ENCODE measurements at places on chromosomes 3 and 15. TPM values are rescaled to one million over a fixed set of nuclear protein-coding genes. Genes with fewer than 3 reads are reported as not detected.

The SLC51A gene
- not detected for total RNA-seq

The PLA1A gene
- total RNA-seq, result 1.4 TPM

DNA sequence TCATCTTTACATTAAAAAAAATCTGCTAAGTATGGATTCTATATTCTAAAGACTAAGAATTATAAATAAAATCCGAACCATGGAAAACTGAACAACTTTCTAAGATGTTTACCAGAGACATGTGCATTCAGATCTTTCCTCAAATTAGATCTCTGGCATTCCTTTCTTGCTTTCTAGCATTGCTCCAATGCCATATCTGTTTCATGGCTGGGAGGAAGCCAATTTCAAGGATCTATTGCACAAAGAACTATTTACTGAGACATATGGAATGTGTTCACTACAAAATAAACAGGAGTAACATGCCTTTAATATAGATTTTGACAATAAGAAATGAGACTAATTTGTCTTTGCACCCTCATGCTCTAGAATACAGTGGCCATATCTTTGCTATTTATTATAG is 45.1 kb upstream of the NANOGP8 start:
- DNase-seq, result no peak

GRCh38 chr3:4078903-4079302 is 224.3 kb upstream of the SETMAR start:
- no peak for DNase-seq

DNA sequence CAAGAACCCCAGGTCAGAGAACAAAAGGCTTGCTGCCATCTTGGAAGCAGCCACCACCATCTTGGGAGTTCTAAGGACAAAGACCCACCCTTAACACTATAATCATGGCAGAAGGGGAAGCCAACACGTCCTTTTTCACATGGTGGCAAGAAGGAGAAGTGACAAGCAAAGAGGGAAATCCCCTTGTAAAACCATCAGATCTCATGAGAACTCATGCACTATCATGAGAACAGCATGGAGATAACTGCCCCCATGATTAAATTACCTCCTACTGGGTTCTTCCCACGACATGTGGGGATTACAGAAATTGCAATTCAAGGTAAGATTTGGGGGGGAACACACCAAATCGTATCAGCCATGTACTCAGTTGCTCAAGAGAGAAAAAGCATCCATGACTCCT is 21.1 kb upstream of the GBE1 start:
- DNase-seq, result no peak

GRCh38 chr15:88400591-88401250 is 66.5 kb downstream of the MRPL46 start:
- DNase-seq, result no peak

GRCh38 chr3:183149915-183150750 is 12.4 kb downstream of the LAMP3 start:
- no peak for DNase-seq

GRCh38 chr3:73603762-73604171 is 21.0 kb downstream of the PDZRN3 start:
- DNase-seq, result no peak

DNA sequence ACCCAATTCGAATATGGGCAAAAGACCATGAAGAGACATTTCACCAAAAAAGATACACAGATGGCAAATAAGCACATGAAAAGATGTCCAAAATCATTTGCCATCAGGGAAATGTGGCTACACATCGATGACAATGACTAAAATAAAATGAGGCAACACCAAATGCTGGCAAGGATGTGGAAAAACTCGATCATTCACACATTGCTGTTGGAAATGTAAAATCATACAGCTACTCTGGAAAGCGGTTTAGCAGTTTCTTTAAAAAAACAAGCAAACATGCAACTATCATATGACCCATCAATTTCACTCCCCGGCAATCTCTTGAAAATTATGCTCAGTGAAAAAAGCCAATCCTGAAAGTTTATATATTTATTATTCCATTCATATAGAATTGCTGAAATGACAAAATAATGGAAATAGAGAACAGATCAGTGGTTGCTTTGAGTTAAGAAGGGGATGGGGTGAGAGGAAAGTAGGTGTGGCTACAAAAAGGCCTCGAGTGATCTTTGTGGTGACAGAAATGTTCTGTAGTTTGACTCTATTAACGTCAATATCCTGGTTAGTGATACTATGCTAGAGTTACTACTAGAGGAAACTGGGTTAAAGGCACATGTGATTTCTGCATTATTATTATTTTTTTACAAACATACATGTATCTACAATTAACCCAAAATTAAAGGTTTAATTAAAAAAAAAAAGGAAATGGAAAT is 45.0 kb downstream of the DLG1 start:
- no peak for DNase-seq

DNA sequence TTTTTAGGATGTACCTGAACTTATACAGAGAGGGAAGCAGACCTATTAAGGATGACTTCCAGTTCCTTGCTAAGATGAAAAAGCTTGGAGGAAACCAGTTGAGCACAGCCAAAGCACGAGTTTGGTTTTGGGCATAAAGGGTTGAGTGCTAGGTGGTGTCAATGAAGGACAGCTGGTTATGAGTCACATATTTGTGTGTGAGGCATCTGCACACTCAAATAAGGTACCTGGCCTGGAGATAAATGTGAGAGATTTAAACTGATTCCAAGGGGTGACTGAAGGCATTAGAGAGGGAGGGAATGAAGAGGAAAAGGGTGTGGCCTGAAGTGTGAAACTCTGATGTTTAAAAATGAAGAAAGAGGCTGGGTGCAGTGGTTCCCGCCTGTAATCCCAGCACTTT is 486.7 kb downstream of the DIPK2A start:
- no peak for DNase-seq

DNA sequence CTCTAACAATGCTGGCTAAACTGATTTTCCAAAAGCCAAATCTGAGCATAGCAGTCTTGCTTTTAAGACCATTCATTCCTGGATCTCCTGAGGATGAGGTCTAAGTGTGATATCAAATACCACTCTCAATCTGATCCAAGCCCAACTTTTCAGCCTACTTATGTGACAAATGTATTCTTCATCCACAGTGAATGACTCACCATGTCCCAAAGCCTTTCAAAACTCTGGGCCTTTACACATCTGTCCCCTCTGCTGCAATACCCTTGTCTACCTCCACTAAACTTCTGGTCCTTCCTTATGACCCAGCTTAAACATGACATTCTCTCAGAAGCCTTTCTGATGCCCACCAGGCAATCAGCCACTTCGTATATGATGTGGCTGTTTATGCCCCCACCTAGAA is 4.6 kb downstream of the ANAPC13 start:
- DNase-seq, result no peak
